PC-9 (cell line): ENCODE measurements at places on chromosomes 1 and 21. TPM values are rescaled to one million over a fixed set of nuclear protein-coding genes. Genes with fewer than 3 reads are reported as not detected.

The GPA33 gene
- total RNA-seq, result not detected in 2 replicates

GRCh38 chr1:79322511-79323027 is 316.0 kb upstream of the ADGRL4 start:
- H3K36me3 ChIP-seq, result no peaks in the 10 kb centered on the region
- H3K4me1 ChIP-seq, result peaks cover 6% of the 10 kb centered on the region; the same call in 1 of the 2 replicates
- H3K27me3 ChIP-seq, result no peaks in the 10 kb centered on the region
- no peak overlapping the region for H3K4me3 ChIP-seq
- H3K27ac ChIP-seq, result peak overlapping the region; percentile 57
- no peak for DNase-seq

DNA sequence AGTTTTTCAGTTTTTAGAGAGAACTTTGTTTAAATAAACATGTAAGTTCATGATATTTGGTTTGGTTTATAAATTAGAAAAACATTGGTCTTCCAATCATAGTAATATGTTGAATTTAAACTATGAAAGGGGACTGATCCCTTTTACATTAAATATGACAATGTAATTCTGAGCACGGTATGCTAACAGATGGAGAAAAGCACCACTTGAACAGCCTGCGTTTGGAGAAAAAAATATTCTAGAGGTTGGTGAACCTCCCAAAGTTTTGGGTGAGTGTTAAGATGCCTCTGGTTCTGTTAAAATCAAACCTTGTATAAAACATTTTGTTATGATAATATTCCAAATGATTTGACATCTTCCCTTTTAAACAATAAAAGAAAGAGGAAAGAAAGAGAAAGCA is 123.9 kb downstream of the SDCCAG8 start:
- DNase-seq, result no peak
- 0 out of 2 replicates have a peak, but pooled peaks cover 2% of the 10 kb centered on the region for H3K36me3 ChIP-seq
- H3K27ac ChIP-seq, result no peak overlapping the region
- H3K27me3 ChIP-seq, result no peaks in the 10 kb centered on the region
- no peaks in the 10 kb centered on the region for H3K4me1 ChIP-seq

DNA sequence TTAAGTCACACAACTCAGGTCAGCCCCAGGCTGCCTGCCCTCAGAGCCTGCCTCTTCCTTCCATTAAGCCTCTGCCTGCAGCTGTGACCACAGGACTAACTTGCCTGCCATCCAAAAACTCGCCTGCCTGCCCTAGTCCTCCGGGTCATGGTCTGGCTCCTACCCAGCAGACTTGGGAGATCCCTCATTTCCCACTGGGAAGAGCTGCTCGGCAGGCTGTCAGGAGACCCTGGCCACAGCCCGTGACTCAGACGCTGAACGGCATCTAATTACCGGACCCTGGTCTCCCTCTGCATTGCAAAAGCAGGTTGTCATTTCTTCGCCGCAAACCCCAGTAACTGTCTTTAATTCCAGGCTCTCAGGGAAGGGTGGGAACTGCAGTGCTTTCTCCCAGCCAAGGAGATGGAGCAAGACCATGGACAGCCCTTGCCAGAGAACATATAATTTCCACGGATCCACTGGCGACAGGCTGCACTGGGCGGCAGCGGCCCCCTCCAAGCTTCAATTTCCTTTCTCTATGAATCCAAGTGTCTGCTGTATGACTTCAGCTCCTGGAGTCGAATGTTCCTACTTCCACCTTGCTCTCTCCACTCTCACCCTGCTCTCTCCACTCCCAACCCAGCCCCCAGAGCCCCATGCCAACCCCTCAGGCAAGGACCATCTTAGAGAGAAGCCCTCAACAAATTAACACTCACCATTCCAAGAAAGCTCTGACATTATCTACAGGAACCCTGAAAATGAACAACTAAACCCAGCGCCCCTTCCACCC is 20.4 kb downstream of the OLFML2B start:
- H3K4me1 ChIP-seq, result peaks cover 24% of the 10 kb centered on the region
- H3K4me3 ChIP-seq, result no peak overlapping the region
- no peaks in the 10 kb centered on the region for H3K36me3 ChIP-seq
- no peaks in the 10 kb centered on the region; the same call in 1 of the 2 replicates for H3K27me3 ChIP-seq

- DNase-seq, result no peak
- no peaks in the 10 kb centered on the region for H3K27me3 ChIP-seq
- no peak overlapping the region for H3K4me3 ChIP-seq
- H3K4me1 ChIP-seq, result peaks cover 22% of the 10 kb centered on the region
- no peak overlapping the region for H3K27ac ChIP-seq
Measured at GRCh38 chr1:234768569-234769283, 158.7 kb upstream of the IRF2BP2 start.
